T47D (cell line): ENCODE measurements at places on chromosomes 12 and 14.

GRCh38 chr14:34873589-34874385 lies 1.4 kb downstream of the BAZ1A start:
- DNase-seq = peak; percentile 65

DNA sequence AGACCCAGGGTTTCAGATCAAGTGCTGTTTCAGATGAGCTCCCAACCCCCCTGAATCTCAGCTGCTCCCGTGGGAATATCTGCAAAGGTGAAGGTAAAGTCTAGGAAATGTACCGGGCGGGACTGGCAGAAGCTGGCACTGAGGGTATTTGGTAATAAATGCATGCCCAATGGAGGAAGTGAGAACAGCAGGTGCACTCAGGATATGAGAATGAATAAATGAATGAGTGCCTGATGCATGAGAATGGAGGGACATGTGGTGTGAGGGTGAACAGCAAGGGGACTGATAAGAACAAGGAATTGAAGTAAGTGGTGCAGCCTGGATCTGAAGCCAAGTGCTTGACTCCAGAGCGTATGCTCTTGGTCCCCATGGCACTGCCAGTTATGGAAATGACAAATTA lies 11.6 kb downstream of the RAPGEF3 start:
- DNase-seq = no peak

DNA sequence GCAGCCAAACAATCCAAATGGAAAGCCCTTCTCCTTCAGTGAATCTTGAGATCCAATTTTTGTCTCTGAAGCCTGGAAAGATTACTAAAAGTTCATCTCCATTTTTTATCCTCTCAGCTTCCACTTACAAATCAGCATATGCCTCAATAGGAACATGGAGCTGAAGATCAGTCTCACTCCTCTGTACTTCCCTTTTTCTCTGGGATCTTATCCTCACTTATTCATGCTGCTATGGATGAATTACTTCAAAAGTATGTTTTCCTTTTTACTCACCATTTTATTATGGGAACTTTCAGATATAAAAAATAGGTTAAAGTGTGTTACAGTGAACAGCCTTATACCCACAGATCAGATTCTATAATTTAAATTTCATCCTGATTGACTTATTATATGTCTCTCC lies 14.4 kb upstream of the NTF3 start:
- DNase-seq = no peak

GRCh38 chr14:22513066-22513812 lies 75.8 kb downstream of the DAD1 start:
- DNase-seq = no peak

DNA sequence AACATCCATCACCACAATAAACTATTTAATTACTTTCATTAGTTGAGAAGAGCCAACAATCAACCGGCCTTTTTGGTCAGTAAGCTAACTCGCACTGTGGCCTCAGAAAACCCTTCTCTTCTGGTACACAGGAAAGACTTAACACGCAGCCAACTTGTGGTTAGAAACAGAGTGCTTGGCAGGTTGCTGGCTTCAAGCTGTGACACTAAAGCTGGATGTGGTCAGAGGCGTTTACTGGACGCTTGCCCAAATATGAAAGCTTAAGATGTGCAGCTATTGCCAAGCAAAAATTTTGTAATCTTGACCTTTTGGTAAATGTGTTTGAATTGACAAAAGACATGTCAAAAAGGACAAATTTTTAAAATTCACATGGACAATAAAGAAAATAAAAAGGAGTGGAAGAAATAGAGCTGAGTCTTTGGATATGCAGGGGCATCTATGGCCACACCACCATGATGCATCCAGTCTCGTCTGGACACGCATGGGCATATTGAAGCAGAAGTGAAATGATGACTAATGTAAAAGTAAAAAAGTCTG lies 2.6 kb upstream of the KLRK1 start:
- peak; percentile 87 for DNase-seq

DNA sequence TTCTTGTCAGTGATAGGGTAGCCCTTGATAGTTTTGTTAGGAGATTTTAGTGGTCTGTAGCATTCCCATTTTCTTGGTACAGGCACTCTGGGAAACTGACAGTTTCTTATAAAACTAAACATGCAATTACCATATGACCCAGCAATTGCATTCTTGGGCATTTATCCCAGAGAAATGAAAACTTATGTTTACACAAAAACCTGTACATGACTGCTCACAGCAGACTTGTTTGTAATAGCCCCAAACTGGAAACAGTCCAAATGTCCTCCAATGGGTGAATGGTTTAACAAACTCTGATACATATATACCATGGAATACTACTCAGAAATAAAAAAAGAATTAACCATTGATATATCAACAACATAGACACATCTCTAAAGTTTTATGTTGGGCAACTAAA lies 75.5 kb downstream of the BORCS5 start:
- DNase-seq = no peak

DNA sequence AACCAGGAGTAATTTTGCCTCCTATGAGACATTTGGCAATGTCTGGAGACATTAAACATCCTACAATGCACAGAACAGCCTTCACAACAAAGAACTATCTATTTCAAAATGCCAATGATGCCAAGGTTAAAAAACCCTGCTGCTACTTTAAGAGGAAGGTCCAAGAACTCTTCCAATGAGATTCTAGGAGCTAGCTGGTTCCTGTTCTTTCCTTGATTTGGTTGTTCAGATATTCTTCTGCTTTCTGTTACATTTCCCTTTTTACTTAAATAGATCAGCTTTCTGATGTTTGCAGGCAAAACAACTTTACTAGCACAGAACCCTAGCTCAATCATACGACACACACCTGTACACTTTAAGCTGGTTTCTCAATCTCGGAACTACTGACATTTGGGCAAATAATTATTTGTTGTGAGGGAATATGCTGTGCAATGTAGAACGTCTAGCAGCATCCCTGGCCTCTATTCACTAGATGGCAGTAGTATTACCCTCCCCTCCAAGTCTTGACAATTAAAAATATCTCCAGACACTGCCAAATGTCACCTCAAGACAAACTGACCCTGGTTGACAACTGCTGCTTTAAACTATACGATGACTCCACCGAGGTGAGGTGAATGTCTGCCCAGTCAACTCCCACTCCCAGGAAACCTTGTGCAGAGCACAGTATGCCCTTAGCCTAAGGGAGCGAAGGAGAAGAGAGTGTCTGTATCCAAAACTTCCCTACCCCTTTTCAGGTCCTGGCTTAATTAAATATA lies 4.4 kb downstream of the BLTP3B start:
- no peak for DNase-seq

GRCh38 chr12:102992297-102992696 lies 34.8 kb downstream of the ASCL1 start:
- DNase-seq = no peak

- DNase-seq = no peak
These were observed 72.2 kb downstream of the BORCS5 start for GRCh38 chr12:12428961-12429657.

DNA sequence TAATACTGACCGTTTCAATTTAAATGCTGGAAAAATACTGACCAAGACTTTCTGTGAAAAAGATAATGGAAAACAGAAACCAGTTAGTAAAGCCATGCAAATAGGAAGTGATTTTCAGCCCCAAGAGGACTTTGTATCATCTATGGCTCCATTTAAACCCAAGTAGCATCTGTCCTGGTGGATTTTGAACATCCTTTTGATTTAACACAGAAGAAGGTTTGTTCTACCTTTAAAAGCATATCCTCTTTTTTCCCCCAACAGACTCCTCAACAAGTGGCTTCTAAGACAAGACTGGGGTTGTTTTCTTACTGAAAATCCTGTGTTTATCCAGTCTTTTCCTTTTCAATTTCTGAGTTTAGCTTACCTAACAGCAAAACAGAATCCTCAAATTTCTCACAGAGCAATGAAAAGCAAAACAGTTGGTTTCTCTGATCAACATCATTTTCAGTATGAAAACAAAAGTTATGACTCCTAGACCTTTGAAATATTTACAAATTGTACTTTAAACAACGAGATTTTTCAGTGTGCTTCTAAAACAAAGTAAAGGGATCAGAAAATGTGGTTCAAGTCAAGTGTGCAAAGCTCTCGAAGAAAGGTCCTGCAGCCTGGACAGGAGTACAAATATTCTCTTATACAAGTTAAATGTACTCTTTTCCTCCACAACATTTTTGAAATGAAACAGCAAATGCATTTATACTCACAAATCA lies 2.9 kb downstream of the PHLDA1 start:
- DNase-seq = no peak

GRCh38 chr12:4281173-4281654 lies 7.7 kb downstream of the CCND2 start:
- DNase-seq = no peak

DNA sequence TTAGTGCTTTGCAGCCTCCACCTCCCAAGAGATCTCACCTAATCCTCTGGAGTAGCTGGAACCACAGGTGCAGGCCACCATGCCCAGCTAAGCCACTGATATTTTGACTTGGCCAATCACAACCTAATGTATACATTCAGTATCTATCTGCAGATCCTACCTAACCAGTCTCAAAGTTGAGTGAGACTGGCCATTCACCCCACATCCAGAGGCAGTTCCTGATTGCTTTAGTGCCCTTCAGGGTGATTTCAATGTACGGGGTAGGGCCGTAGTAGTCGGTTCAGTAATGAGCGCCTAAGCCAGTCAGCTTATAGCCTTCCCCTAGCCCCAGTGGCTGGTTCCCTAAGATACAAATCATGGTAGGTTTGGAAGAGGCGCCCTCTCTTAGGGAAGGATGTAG lies 27.4 kb upstream of the FBXO34 start:
- DNase-seq = no peak

DNA sequence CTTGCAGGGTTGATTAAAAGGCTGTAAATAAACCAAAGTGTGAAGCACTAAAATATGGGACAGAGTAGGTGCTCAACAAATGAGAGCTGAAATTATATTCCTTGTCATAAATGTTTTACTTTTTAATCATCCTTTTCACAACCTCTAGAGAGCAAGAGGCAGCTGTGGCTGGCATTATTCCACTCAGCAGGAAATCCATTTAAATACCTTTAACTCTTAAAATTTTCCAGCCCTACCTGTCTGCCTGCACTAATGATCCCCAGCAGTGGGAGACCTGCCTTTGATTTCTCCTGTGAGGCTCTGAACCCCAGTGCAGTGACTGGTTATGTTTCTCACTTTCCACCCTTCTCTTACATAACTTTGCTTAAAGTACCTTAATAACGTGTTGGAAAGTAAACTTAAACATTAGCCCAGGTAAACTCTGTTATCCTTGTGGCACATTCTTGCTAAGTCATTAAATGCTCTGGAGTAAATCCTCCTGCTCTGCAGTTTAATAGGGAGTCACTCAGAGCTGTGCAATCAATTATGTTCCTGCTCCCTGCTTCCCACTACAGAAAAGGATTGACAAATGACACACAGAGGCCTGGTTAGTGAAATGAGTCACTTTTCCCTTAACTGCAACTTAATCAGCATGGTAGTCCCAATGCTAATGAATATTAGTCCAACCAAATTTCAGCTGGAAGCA lies 755.7 kb upstream of the USP15 start:
- no peak for DNase-seq

DNA sequence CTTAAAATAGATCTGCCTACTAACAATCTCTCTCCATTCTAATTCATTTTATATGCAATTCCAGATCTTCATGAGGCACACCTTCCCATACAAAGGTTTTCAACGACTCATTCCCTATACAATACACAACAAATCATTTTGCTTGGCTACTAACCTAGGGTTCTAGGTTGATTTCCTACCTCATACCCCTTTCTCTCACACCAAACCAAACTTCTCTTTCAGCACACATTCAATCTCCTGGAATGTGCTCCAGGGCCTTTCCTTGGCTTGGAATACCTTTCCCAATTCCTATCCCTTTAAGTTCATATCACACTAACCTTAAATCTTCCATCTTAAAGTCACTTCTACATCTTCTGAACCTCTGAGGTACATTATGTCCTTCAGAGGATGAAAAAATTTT lies 38.7 kb upstream of the MTERF2 start:
- DNase-seq = no peak

GRCh38 chr14:76643887-76644286 lies 117.4 kb upstream of the VASH1 start:
- DNase-seq = no peak
